ENCODE measurements at places on chromosomes 2 and 18.

- DNase-seq, result no peak
Measured at GRCh38 chr2:149488706-149489440, 98.7 kb downstream of the MMADHC start.

GRCh38 chr2:107137706-107138105 is 251.7 kb upstream of the ST6GAL2 start:
- DNase-seq, result no peak

- DNase-seq, result no peak
Measured at GRCh38 chr2:164554487-164554886, 66.8 kb downstream of the GRB14 start.

- DNase-seq, result no peak
Measured at GRCh38 chr2:204750389-204750788, 205.1 kb downstream of the PARD3B start.

- no peak for DNase-seq
Measured at GRCh38 chr2:58553522-58553921, 312.4 kb upstream of the FANCL start.

- no peak for DNase-seq
Measured at GRCh38 chr2:102258025-102258385, 53.4 kb upstream of the IL1RL1 start.

GRCh38 chr2:10135296-10136089 is 13.0 kb downstream of the RRM2 start:
- DNase-seq, result no peak

- DNase-seq, result no peak
Measured at GRCh38 chr2:142188562-142188961, 57.7 kb upstream of the LRP1B start.

DNA sequence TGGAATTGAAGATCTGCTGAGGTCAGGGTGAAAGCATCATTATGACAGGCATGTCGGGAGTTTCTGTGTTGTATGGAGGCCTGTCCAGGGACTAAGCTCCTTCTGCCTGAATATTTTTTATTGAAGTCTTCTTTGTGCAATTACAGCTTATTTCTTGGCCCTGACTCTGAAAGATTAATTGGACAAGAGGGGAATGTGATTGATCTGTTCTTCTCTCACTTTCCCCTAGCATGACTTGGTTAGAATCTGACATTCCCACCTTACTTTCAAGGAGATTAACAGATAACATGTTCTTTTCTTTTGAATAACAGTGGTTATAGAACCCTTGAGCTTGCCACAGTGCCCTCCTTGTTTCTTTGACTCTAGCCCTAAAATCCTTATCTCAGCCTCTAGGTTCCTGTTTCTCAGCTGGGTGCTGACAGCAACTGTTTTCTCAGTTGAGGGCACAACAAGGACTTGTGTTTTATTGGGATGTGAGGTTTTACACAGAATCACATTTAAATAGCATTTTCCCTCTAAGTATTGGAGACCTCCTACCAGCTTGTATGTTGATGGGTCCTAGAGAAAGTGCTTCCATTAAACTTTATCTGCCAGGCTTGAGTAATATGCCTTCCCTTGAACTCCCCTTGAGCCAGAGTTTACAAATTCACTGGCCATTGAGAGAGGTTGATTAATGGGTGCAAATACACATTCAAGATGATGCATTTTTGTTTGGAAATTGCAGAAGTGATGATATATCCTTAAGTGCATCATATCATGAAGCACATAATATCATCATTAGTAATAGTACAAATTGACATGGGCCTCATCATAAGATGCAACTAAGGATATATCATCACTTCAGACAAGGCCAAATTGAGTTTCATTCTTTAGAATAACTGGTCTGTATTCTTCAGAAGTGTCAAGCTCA is 12.5 kb downstream of the TTLL4 start:
- no peak for DNase-seq

DNA sequence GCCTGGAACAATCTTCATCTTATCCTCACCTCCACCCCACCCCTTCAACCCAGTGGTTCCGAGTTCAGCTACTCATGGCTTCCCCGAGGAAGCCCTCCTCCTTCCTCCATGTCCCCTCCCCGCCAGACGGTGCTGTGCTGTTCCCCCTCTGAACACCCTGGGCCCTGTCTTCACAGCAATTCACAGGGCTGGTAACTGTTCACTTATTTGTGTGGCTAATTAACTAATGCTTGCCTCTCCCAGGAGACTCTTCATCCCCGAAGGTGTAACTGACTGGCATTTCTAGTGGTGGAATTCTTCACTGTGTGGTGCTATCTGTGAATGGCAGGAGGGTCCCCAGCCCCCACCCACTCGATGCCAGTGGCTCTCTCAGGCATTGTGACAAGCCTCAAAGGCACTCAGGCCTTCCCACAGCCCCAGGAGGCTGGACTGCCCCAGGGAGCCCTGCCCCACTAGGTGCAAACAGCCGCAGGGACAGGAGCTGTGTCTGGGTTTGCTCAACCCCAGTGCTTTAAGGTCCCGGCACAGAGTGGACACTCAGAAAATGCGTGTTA is 133.7 kb upstream of the ID2 start:
- no peak for DNase-seq

GRCh38 chr2:39608686-39609441 is 56.9 kb upstream of the TMEM178A start:
- DNase-seq, result no peak

DNA sequence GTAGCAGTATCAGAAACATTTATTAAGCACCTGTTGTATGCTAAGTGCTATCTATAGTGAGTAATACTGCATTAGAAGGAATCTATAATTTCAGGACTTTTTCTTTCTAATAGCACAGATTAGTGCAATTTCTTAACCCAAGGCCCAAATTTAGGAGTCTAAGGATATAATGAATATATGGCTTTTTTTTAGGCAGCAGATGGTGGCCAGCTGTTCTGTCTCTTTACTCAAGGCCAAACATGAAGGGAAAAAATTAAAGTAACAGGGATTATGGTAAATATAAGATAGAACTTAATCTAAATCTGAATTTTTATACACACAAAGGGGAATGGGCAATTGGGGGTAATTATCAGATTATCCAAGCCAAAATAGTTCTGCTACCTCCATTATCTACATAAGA is 230.6 kb upstream of the SP5 start:
- DNase-seq, result no peak

GRCh38 chr2:86258106-86258505 is 58.8 kb downstream of the MRPL35 start:
- no peak for DNase-seq

DNA sequence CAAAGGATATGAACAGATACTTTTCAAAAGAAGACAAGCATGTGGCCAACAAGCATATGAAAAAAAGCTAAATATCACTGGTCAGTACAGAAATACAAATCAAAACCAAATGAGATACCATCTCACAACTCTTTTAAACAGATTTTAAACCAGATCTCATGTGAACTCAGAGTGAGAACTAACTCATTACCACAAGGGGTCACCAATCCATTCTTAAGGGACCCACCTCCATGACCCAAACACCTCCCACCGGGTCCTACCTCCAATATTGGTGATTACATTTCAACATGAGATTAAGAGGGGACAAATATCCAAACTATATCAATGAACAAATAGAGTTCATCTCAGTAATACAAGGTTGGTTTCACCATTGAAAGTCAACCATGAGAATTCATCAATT is 319.8 kb upstream of the GULP1 start:
- DNase-seq, result no peak

DNA sequence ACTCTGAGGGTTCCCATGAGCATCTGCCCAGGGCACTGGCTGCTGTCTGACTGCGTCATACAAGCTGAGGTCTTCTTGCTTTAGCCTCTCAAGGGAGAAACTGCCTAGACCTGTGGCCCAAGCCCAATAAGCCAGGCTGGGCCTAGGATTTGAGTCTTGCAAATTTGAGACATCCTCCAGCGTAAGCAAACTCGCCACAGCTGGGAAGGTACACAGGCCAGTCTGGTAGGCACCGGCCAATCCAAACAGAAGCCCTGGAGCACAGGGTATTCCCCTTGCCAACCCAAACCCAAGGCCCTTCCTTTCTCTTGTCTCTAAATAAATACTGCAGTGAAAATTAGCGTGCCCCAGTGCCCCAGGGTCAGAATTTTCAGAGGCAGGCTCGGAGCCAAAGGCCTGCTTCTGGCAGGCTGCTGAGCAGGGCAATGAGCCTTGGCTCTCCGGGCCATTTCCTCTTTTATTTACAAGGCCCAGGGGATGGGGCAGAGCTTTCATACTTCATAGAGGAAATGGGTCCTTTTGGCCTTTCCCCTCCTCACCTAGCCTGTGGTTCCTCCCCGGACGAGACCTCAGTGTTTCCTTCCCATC is 33.3 kb downstream of the POLR1A start:
- DNase-seq, result peak; percentile 53

DNA sequence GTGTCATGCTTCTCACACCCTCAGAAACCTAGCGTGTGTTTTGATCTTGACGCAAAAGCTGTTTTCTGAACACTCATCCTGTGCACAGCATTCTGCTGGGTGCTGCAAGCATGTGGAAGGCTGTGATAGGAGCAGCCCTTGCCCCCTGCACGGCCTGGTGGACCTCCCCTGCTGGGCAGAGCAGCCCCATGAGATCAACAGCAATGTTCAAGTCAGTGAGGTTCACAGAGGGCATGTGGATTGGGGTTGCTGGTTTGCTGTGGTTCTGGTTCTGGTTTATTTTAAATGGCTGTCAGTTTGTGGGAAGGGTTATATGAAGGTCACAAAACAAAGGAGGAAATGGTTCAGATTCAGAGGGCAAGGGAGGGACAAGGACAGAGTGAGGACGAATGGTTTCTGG is 71.3 kb downstream of the SOWAHC start:
- no peak for DNase-seq

- DNase-seq, result no peak
Measured at GRCh38 chr2:105239924-105240323, 1.6 kb upstream of the GPR45 start.

DNA sequence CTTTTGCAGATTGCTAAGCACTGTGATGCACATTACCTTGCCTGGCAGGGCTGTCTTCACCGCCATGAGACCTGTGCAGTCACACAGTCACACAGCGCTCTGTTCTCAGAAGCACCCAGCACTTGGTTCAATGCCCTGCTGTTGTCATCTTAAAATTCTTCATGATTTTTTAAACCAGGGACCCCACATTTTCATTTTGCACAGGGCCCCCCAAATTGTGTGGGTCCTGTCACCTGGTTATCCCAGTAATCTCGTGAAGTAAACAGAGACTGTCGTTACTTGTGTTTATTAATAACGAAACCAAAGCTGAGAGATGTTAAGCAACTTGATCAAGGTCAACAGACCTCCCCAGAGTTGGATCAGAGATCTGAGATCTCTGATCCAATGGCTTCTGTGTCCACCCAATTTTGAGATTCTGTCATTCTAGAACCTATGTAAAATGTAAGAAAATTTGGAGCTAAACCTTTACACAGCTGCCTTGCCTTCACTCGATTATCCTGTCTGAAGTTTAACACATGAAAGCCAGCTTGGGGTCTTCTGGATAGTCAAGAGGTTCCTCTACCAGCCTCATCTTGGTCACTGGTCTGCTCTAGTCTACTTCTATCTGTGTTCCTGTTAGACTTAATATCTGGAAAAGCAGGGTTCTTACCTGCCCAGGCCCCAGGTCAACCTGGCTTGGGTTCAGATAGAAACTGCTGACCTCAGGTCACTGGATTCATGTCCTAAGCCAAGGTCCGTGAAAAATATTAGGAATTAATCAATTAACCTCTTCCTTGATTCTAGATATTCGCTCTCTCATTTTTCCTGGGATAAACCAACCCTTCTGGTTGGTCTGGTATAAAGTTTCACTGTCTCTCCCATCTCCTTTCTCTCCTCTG is 13.7 kb upstream of the TTC39C start:
- peak; percentile 34 for DNase-seq

DNA sequence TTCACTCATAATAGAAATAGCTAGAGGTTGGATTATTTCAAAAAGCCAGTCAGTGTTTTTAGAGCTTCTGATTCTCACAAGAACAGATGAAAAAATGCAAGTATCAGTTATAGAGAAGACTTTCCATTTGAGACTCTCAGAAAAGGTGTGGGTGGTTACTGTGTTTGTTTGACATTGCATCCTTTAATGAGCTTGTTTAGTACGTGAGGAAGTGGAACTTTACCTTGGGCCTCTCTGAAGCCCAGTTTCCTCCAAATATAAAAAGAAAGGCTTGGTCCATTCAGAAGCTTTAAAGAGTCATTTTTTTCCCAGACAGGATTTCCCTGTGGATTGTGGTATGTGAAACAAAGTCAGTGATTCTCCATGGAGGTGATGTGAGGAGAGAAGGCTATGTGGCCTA is 89.9 kb upstream of the RANBP2 start:
- DNase-seq, result no peak

- DNase-seq, result no peak
Measured at GRCh38 chr2:55115761-55116597, 65.7 kb upstream of the RTN4 start.

DNA sequence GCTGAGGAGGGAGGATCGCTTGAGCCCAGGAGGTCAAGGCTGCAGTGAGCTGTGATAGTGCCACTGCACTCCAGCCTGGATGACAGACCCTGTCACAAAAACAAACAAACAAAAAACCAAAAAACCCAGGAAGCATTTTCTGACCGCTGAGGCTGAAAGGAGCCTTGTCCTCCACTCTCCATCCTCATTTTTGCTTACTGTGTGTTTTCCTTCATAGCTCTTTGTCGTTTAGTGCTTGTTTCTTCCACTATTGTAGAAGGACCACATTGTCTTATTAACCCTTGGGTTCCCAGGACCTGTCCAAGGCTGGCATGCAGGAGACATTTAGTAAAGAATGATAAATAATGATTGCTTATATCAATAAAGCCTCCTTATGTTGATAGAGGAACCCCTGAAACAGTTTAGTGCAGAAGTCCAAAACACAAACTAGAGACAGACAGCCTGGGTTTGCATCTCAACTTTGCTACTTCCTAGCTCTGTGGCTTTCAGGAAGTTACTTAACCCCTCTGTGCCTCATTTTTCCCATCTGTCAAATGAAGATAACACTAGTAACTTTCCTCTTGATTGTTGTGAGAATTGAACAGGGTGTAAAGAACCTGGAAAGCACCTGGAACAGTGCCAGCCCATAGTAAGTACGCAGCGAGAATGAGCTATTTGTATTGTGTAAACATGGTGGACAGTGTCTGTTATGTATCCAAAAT is 126.0 kb downstream of the LPIN1 start:
- peak; percentile 8 for DNase-seq

GRCh38 chr2:200365209-200365608 is 58.7 kb downstream of the SPATS2L start:
- no peak for DNase-seq

GRCh38 chr18:21599585-21600525 is 649 bp downstream of the ESCO1 start:
- DNase-seq, result no peak

DNA sequence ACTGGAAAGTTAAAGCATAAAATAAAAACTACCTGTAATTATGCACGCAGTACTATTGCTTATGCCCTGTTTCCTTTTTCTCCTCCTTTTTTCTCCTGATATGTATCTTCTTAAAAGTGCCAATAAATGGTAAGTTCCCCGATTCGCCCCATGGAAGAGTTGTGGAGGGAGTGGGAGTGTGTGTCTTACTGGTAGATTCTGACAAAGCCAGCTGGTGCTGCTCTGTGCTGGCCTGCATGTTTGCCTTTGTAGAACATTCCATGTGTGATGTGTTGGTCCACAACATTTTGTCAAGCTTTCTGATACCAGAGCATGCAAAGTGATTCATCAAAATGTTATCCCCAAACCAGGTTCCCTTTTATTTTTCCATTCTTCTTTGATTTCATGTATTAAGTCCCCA is 356.9 kb upstream of the RAB12 start:
- DNase-seq, result no peak

Data from CD4-positive, alpha-beta T cell treated with Interleukin-1 beta for 1 hour (primary cell).